Tibial nerve (tissue), 4 donors: ENCODE measurements at places on chromosomes 3 and 15.

- peak; percentile 35 for DNase-seq
Measured at GRCh38 chr3:58120075-58120812, 90.5 kb downstream of the DNASE1L3 start.

DNA sequence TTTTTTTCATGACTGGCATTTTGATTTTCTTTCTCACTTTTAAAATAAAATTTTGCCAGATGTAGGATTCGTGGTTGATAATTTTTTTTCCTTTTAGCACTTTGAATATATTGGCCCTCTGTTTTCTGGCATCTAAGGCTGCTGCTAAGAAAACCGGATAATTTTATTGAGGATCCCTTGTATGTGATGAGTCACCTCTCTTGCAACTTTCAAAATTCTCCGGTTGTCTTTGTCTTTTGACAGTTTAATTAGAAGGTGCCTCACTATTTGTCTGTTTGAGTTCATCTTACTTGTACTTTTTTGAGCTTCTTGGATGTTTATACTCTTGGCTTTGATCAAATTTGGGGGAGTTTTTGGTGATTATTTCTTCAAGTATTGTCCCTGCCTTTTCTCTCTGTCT, 349.7 kb downstream of the LPP start:
- no peak for DNase-seq

GRCh38 chr3:42822828-42823227, 13.6 kb downstream of the ACKR2 start:
- DNase-seq, result no peak

GRCh38 chr15:56757875-56758274, 24.6 kb upstream of the ZNF280D start:
- DNase-seq, result no peak

DNA sequence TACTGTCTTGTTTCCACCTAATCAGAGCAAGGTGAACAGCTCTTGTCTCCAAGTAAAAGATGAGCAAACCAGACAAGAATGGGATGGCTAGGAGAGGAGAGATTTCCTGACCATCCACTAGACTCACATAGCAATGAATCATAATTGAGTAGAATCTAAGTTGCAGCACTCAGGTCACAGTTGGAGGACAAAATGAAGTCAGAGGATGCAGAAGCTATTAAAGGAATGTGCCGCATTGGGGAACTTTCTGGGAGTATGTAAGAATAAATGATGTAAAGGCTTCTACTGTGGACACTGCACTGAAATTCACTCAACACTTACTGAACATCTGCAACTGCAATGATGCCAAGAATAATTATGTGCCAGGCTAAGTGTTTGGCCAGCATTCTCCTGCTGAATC, 217.4 kb upstream of the WNT5A start:
- no peak for DNase-seq

DNA sequence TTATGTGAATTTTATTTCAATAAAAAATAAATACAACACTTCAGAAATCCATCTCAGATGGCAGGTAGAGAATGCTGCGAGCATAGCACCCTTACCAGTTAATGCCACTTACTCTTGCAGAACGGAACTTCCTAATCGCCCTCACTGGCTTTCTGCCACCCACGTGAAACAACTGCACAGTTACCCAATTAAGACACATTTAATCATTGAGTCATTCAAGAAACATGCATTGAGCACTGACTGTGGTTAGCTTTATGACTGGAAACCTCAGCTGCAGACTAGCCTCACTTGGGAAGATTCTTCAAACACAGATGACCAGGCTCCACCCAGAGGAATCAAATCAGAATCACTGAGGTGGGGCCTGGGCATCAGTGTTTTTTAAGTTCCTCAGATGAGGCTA, 5.6 kb upstream of the MFGE8 start:
- no peak for DNase-seq

- DNase-seq, result no peak
Measured at GRCh38 chr15:48693484-48693883, 48.0 kb upstream of the FBN1 start.

- peak; percentile 12 for DNase-seq
Measured at GRCh38 chr15:63483521-63484371, 20.6 kb upstream of the USP3 start.

DNA sequence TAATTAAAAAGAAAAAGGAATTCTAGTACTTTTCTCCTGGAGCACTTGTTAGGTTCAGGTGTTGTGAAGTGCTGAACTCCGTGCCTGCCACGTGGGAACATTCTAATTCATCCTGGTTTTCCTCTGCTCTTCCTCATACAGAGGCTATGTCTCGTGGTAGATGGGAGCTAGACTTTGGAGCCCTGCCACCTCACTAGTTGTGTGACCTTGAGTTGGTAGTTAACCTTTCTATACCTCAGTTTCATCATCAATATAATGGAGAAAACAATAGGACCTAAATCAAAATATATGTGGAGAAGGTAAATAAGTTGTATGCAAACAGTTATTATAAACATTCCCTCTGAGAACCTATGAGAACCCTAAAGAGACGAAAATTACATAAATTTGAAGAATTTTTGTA, 10.6 kb downstream of the ALAS1 start:
- no peak for DNase-seq

- DNase-seq, result peak; percentile 58
Measured at GRCh38 chr3:21484057-21484827, 266.8 kb downstream of the ZNF385D start.

- DNase-seq, result no peak
Measured at GRCh38 chr15:69997813-69998212, 99.9 kb downstream of the TLE3 start.

DNA sequence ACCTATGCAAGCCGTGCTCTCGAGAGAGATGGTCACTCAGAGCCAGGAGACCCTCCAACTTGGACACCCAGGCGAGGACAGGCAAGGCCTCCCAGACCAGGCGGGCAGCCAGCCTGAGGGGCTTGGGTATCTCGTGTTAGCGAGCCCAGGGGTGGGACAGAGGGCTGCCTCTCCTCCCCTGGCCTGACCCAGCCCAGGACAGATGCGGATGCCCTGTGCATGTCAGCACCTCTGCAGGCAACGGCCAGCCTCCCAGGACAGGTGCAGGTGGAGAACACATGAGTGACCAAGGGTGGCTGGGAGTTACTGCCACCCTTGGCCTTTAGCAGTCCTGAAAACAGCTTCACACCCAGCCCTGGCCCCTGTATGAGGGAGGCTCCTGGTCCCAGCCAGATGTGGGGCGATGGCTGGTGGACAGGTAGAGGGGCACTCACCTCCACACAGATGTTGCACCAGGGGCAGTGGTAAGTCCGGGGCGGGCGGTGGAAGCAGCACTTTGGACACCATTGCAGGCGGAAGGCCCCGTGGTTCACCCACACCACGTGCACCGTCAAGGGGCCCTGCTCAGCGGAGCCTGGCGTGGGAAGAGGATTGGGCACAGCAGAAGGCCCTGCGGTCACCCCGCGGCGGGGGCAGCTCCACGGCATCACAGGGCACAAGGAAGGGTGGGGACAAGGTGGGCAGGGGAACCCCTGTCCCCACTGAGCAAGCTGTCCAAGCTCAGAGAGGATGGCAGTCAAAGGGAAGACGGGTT, 2.1 kb downstream of the ZDHHC19 start:
- DNase-seq, result no peak

GRCh38 chr15:74123131-74123429, 7.3 kb upstream of the ISLR2 start:
- DNase-seq, result no peak

DNA sequence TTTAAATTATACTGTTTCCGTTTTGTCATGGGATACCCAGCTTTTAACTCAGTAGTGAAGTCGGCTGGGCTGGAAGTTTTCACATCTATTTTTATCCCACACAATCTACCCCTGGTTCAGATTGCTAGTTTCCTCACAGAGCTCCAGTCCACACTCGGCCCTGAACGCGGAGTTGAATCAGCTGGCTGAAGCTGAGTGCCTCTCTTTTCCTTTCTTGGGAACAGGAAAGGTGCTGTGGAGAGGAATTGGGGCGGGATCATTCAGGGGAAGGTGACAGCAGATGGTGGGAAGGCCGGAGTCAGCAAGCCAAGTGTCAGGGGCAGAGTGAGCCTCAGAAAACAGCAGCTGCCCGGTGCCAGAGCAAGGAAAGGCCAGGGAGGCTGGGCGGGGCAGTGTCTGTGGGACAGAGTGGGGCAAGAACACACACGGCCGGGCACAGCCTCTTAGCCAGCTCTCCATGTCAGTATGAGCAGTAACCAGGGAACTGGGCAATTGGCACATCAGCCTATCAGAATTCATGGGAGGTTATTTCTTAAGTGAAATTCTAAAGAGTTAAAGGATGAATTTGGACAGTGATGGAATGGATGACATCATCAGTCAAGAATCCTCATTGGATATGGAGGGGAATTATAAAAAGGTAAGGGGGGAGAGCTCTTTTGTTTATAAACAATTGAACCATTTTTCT, 135.7 kb upstream of the IL12A start:
- DNase-seq, result no peak

DNA sequence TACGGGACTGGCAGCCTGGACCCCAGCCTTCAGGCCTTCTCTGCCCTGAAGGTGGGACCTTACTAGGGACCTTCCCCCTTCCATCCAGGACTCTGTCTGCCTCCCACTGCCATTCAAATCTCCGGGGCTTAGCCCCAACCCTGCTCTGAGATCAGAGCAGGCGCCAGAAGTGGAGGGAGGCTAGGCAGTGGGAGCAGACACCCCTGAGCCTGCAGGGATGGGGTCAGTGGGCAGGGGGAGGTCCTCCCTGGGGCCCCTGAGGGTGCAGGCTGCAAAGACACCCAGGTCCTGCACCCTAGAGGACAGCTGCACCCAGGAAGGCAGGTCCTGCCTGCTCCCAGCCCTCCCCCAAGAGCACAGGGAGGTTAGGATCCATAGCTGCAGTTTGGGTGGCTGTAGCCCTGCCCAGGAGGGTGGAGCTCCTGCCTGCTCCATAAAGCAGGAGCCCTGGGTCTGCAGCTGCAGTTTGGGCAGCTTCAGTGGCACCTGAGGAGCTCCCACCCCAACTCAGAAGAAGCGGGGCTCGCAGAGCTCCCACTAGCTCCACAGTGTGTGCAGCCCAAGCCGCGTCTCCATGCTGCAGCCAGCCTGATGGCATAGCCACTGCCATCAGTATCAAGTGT, 8.1 kb upstream of the POC1A start:
- DNase-seq, result no peak

DNA sequence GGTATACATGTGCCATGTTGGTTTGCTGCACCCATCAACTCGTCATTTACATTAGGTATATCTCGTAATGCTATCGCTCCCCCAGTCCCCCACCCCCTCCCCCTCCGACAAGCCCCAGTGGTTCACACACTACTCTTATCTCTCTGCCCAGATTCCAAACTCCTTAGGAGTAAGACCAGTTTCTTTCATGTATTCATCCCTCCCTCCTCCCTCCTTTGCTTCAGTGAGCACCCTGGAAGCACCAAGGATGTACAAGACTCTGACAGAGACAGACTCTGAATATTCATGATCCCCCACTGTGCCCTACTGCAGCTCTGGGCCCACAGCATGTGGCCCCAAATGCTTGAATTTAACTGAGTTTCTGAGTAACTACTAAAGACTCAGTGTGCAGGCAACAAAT, 113.8 kb upstream of the RAD18 start:
- no peak for DNase-seq

DNA sequence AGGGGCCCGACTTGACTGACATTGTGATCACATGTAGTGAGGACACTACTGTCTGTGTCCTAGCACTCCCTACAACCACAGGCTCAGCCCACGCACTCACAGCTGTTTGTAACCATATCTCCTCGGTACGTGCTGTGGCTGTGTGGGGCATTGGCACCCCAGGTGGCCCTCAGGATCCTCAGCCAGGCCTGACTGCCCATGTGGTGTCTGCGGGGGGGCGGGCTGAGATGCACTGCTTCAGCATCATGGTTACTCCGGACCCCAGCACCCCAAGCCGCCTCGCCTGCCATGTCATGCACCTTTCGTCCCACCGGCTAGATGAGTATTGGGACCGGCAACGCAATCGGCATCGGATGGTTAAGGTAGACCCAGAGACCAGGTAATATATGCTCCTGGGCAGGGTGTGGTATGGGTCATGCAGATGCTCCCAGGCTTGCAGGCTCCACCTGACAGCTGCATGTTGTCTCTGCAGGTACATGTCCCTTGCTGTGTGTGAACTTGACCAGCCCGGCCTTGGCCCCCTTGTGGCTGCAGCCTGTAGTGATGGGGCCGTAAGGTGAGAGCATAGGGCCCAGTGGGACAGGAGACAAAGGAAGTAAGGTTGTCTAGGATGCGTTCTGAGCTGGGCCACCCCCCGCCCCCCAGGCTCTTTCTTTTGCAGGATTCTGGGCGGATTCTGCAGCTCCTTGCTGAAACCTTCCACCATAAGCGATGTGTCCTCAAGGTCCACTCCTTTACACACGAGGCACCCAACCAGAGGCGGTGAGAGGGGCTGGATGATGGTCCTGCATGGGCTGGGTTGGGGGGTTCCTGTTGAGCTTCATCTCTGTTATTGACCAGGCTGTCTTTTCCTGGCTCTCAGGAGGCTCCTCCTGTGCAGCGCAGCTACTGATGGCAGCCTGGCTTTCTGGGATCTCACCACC, 4.4 kb downstream of the DALRD3 start:
- no peak for DNase-seq

DNA sequence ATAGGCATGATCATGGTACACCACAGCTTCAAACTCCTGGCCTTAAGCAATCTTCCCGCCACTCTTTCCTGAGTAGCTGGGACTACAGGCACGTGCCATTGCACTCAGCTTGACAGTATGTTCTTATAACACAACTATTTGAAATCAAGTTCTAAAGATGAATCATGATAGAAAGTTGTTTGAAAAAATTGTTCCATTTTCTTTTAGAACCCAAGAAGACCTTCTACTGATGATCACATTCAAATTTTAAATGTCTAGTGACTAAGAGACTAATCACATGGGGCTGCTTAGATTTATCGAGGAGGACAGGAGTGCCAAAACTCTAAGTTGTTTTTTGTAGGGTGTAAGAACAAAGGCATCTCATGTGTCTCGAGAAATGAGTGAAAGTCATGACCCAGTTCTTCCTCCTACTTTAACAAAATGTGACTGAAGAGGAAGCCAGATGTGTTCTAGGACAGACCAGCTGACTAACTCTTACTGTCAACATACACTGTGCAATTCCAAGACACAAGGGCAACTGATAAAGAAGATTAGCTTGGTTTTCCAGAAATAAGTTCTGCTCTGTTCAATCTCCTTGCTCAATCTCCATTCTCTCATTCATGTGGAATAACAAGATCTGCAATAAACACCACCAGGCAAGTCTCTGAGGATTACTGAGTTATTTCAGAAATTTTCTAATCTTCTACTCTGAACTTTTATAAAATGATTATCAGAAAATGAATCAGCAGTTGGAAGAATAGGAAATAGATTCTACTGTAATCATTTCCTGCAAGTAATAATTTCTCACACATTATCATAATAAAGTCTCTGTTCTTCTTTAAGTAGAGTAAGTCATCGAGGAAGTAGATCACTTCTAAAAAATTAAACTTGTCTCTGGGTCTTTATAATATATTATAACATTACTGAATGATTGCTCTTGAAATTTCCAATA, 122.6 kb upstream of the CCNL1 start:
- DNase-seq, result peak; percentile 62

GRCh38 chr3:137746808-137747207, 17.3 kb upstream of the SOX14 start:
- no peak for DNase-seq
